ENCODE measurements at places on chromosomes 5 and 9. TPM values are rescaled to one million over a fixed set of nuclear protein-coding genes. Genes with fewer than 3 reads are reported as not detected.

PCDHGA12 gene
- 4.3 TPM for total RNA-seq

AGXT2 gene
- not detected for total RNA-seq

CDH9 gene
- total RNA-seq, result not detected

RNF208 gene
- total RNA-seq, result 0.21 TPM

LHX3 gene
- not detected for total RNA-seq

Measured in myocyte (in vitro differentiated cells).